ENCODE measurements at places on chromosomes 11 and 22.

GRCh38 chr11:96875712-96876111, 485.9 kb downstream of the JRKL start:
- no peak for DNase-seq

DNA sequence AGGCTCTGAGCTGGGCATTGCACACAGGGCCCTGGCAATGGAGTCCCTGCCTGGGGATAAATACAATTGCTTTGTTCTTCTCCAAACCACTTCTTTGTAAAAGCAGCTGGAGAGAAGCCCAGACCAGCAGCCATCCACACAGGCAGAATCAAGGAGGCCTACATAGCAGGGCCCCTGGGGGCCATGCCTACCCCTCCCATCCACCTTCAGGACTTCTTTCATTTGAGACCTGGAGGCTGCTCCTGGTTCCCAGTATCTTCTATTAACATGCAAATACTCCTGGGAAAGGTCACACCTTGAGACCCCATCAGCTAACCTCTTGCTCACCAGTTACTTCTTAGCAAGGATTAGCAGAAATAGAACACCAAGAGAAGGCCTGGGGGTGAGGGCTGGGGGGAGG, 511.1 kb downstream of the SOX6 start:
- DNase-seq: no peak

GRCh38 chr11:106961048-106961447, 57.2 kb downstream of the GUCY1A2 start:
- DNase-seq: no peak

- no peak for DNase-seq
Measured at GRCh38 chr22:38300946-38301345, 16.3 kb downstream of the CSNK1E start.

DNA sequence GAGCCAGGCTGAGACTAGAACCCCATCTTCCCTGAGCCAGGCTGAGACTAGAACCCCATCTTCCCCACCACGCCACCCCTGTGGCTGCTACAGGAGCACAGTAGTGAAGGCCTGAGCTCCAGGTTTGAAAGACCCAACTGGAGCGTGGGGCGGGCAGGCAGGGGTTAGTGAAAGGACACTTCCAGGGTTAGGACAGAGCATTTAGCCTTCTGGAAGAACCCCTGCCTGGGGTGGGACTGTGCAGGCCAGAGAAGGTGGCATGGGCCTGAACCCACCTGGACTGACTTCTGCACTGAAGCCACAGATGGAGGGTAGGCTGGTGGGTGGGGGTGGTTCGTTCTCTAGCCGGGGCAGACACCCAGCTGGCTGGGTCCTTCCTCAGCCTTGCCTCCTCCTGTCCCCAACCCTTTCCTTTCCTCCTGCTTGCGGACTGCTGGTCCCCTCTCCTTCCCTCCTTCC, 24.1 kb downstream of the SUN2 start:
- no peak for DNase-seq

- no peak for DNase-seq
Measured at GRCh38 chr11:133832991-133833897, 12.1 kb downstream of the SPATA19 start.

- DNase-seq: no peak
Measured at GRCh38 chr11:73141031-73141308, 1.1 kb downstream of the FCHSD2 start.

DNA sequence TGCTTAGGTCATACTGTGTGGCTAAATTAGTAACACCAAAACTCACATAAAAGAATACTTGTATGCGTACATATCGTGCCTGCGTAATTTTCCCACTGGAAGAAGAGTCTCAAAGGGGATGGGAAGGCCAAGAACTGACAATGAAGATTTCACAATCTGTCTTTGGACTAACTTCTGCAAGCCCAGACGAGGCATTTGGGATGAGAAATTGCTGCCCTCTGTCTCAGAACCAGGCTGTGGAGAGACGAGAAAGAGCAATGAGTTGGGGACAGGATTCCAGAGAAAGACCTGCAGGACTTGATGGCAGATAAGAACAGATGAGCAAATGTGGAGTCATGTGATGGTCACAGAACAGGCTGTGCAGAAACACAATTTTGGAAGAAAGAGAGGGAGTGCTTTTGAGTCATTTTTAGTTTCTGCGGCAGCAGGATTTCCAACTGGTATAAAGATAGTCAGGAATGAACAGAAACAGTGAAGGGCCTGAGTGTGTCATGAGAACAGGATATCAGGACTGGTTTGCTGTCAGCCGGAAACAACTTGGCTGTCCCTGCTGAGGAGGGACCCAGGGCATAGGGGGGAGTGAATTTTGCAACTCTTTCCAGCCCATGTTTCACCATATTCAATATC, 82.7 kb upstream of the CTSC start:
- no peak for DNase-seq

DNA sequence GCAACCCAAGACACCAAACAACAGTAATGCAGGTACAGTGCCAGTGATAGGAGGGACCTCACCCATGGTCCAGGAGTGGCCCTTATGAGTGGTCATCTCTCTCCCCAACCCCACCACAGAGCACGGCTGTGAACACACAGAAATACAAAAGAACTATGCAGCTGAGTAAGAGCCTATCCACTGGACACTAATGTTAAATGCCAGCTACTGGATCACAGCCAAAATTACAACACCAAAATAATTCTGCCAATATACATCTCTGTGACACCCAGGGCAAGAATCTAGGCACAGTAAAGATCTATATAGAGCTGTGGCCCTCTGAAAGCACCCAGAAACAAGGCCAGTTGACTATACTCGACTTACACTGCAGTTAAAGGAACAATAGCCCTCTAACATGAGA, 22.8 kb upstream of the GPR83 start:
- DNase-seq: no peak

GRCh38 chr22:25363474-25363873, 144.0 kb downstream of the CRYBB2 start:
- DNase-seq: no peak

DNA sequence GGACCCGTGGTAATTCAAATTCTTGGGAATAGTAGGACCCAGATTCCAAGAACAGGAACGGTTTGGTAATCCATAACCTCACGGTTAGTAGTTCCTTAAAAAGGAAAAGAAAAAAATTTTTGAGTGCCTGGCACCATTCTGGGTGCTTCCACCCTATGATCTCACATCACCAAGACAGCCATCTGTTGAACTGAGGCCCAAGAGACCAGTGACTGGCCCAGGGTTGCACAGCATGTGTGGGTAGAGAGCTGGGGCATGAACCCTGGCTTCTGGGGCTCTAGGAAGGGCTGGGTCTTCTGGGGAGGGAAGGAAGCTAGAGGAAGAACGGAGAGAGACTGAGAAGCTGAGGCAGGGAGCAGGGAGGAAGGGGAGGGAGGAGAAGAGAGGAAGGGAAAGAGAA, 4.7 kb upstream of the SPI1 start:
- no peak for DNase-seq

GRCh38 chr11:103497268-103497667, 388.0 kb downstream of the DYNC2H1 start:
- no peak for DNase-seq

DNA sequence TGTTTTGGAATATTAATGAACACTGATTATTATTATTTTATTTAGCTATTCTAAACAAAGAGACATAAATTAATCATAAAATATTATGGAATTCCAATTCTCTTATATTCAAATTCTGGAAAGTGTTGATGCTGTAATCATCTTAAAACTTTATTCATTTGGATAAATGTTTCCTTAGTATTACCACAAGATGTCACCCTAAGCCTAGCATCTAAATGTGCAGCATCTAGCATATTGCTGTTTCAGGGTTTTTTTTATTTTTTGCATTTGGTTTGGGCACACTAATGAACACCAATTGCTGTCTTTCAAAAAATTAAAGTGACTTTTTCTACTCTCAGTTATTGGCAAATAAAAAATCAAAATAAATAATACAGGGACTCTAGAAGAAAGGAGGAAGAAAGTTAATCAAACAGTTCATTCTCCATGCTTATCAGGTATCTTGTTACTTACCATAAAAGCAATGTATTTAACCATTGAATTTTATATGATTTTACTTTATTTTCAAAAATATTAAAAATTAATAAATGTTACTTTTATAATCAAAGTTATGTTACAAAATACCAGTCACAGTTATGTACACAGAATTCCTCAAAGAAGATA, 31.8 kb downstream of the DLG2 start:
- peak; percentile 49 for DNase-seq

DNA sequence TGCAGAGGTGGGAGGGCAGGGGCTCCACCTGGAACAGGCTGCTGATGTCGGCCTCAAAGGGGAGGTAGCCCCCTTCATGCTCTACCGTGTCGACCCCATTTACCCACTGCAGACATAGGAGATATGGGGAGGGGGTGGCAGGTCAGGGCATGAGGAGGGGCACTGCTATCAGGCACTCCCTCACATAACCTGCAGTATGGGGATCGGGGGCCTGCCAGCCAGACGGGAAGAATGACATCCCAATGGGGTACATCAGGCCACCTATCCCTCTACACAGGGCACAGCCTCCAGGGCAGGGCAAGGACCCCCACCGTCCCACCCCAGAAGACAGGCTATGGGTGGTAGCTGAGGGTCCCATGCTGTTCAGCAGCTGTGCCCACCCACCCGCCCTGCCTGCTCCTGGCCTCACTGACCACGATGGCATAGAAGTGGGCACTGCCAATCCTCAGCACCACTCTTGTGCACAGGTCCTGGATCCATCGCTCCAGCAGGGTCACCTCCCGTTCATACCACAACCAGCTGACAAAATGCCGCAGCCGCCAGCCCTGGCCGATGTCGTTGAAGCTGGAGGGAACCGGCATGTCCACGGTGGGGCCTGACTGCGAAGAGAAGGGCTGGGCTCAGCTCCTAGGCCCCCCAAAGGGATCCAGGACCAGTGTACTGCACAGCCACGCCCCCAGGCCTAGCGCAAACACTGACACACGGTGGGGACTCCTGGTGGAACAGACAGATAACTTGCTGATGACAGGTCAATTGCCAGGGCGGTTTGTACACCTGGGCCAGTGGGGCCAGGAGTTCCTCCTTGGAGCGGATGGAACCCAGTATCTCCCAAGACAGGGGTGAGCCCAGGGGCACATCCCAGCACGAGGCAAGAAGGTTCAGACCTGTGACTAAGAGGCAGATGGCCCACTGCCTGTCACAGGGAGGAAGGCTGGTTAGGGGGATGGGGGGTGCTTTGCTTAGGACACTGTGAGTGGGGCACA, 24.1 kb downstream of the RGL4 start:
- peak; percentile 28 for DNase-seq

- no peak for DNase-seq
Measured at GRCh38 chr11:102850973-102851745, 7.8 kb upstream of the MMP3 start.

- DNase-seq: no peak
Measured at GRCh38 chr22:49525360-49525759, 302.3 kb downstream of the BRD1 start.

DNA sequence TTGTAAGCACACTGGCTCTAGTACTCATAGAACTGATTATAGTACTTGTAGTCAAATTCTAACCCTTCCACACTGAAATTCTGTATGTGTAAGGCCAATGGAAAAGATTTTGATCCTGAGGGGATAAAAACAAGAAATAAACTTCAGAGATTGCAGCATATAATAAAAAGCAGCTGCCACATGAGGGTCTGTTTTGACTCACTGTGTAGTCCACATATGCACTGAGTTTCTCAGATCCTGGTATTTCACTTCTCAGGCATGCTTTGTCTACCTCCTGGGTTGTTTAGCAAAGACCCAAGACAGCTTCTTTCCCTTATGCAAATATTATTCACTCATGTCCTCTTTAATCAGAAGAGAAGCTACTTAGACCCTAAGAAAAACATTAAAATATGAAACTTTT, 71.1 kb upstream of the SLC5A12 start:
- no peak for DNase-seq

- DNase-seq: no peak
Measured at GRCh38 chr11:123371506-123372297, 58.4 kb upstream of the GRAMD1B start.

- DNase-seq: peak; percentile 96
Measured at GRCh38 chr22:40177738-40178416, at the start of gene TNRC6B. TNRC6B (plus strand) TSS chr22:40177925; CDS start chr22:40178136, 211 bp downstream.

DNA sequence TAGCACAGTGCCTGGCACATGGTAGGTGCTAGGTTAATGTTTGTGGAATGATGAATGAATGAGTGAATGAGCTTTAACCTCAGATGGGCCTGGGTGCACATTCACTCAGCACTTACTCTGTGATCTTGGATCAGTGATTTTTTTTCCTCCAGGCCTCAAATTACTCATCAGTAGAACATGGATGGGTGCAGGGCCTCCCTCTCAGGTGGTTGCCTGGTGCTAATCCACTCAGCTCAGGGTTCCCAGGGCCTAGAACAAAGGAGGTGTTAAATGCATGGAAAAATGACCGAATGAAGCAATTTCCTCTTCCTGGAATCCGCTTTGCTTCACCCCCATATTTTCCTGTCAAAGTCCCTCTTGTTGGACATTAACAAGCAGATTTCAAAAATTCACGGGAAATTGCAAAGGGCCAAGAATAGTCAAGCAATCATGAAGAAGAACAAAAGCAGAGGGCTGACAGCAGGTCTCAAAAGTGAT, 93.5 kb downstream of the MYEOV start:
- no peak for DNase-seq

- no peak for DNase-seq
Measured at GRCh38 chr11:2777386-2777785, 77.6 kb upstream of the KCNQ1OT1 start.

- DNase-seq: peak; percentile 15
Measured at GRCh38 chr11:96257972-96258934, 84.7 kb downstream of the MAML2 start.

DNA sequence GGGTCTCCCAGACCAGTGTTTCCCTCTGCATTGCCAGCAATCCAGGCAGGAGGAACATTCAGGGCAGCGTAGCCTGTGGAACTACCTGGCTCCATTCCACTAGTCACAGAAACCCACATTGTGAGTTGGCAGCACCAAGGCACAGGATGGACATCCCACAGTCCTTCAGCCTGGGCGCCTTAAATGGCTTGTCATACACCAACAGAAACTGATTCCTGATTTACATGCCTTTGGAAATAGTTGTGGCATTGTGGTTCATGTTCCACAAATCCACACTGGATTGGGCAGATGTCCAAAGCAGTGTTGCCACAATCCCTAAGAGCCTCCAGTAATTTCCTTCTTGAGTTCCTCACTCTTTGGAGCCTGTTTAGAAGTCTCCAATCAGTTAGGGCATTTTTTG, 225.6 kb downstream of the BLID start:
- DNase-seq: no peak

DNA sequence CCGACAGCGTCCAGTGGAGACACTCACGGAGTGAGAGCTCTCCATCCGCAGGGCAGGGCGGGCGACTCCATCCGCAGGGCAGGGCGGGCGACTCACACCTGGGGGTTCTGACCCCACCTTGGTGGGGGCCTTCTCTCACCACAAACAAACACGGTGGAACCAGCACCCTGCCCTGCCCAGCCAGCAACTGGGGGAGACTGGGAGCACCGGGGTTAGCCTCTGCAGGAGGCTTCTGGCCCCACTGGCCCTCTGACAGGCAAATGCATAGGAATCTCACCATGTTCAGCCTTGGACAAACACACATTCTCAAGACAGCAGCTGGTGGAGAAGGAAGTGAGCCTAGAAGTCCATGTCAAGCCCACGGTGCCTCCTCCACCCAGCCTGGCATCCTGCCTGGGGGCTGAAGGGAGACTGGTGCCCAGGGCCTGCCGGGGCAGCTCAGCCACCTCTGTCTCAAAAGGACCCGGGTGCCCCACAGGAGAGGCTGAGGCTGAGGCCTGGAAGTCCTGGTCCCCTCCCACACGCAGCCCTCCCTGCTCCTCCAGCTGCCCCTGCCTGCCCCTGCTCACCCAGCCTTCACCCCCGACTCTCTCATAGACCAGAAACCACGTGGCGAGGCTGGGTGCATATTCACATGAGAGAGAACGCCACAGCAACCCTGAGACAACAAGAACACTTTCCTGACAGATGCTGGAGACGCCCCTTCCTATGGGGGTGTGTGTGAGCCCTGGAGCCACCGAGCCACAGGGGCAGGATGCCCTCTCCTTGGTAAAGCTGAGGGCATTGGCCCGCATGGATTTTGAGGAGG, 98.4 kb upstream of the B3GAT1 start:
- DNase-seq: no peak
